ENCODE measurements at places on chromosomes 7 and 10.

DNA sequence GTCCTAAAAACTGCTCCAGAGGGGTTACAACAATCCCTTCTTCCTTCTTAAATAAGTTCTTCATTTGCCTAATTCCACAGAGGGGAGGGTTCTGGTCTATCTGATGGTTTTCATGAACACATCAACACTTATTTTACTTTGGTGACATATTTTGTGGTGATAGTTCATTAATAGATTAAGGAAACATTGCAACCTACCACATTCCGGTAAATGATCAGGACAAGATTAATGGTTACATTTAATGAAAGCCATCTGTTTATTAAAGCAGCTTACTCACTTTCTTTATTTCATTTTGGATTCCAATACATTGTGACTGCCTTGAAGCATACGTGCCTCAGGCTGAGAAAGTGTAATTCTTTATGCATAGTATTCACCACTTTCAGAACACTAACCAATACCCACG, 101.0 kb downstream of the SKIDA1 start:
- DNase-seq, result no peak

GRCh38 chr7:154906736-154907355, 96.1 kb downstream of the PAXIP1 start:
- DNase-seq, result no peak

- DNase-seq, result no peak
Observed at GRCh38 chr10:102931643-102932042, 13.5 kb downstream of the CNNM2 start.

DNA sequence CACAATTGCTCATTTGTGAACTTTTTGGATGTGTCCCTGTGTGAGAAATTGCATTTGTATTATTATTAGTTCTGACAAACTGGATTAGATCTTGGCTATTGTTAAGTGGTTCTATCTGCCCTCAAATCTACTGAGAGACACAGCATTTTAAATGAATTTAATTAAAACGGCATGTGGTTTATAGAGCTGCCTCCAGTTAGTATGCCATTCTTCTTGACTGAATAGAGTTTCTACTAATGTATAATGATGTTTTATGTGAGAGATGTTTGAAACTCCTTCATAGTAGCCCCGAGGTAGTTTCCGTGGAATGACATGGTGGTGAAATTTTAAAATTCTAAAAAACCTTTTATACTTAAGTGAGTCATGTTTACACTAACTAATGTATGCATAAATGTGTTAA, 110.9 kb downstream of the DYNC1I1 start:
- no peak for DNase-seq
